Dorsolateral prefrontal cortex (tissue), 122 donors: ENCODE measurements at places on chromosomes 13 and 19. TPM values are rescaled to one million over a fixed set of nuclear protein-coding genes. Genes with fewer than 3 reads are reported as not detected.

GRCh38 chr19:45693106-45693788 lies 781 bp downstream of the QPCTL start:
- peak; percentile 79 for DNase-seq

GRCh38 chr13:50030315-50030714 lies 15.1 kb downstream of the KCNRG start:
- no peak for DNase-seq

DNA sequence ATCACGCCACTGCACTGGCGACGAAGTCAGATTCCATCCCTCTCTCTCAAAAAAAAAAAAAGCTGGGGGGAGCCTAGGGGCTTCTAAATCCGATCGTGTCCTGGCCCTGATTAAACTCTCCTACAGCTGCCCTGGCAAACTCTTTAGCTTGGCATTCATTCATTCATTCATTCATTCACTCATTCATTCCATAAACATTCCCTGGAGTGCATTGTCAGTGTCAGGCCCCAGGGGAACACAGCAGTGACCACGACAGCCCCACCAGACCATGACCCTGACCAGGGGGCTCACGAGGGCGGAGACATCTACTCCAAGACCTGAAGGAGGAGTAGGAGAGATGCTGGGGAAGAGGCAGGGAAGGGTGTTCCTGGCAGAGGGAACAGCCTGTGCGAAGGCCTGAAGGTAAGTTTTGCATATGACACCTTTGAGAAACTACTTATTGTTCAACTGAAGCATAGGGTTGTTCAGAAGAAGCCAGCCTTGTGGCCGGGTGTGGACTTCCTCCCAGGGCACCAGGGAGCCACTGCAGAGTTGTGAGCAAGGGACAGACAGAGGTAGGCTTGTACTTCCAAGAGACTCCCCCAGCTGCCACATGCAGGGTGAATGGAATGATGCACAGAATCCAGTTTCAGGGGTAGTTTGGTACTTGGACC lies 24.5 kb downstream of the CEACAM16 start:
- no peak for DNase-seq

DNA sequence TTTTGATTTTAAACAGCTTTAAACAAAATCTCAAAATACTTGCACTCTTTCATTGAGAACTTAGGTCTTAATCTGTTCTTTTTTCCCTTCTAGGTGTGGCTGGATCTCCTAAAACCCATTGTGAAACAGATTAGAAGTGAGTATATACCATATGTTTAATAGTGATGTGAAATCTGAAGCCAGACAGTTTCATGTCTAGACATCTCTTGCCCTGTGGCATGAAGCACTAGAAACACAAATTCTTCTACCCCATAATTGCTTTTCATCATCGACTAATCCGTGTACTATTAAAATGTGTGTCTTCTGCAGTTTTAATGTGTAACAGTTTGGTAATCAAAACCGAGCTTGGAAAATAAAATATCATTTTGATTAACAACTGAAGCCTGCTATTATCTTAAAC lies 188.2 kb upstream of the RNF113B start:
- no peak for DNase-seq

GRCh38 chr19:46736531-46737297 lies 9.1 kb upstream of the FKRP start:
- peak; percentile 42 for DNase-seq

- no peak for DNase-seq
Measured at GRCh38 chr13:36054041-36054440, 77.1 kb downstream of the DCLK1 start.

- DNase-seq, result no peak
Measured at GRCh38 chr13:97654236-97654635, 220.3 kb downstream of the RAP2A start.

- no peak for DNase-seq
Measured at GRCh38 chr19:46818812-46819211, 30.4 kb upstream of the SLC1A5 start.

DNA sequence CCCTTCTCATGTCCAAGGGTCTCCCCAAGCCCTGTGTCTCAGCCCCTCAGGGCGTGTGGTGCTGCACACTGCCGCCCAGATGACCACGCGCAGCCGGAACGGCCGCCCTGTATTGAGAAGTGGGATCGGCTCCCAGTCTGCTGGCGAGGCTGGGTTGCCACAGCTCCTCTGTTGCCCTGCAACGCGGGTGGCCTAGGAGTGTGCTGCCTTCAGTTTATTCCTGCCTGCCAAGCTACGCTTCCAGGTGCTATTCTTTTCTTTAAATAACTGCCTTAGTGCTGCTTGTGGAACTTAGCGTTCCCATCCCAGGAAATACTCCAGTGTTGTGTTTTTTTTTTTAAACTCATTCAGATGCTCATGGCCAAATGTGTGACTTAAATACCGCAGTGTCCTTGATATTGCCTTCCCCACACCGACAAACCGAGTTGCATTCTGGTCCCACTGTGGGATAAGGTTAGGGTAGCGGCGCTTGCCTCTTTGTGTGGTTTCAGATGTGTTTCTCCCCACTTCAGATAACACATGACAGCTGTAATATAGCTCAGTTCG lies 16.6 kb downstream of the ACTN4 start:
- DNase-seq, result peak; percentile 79

DNA sequence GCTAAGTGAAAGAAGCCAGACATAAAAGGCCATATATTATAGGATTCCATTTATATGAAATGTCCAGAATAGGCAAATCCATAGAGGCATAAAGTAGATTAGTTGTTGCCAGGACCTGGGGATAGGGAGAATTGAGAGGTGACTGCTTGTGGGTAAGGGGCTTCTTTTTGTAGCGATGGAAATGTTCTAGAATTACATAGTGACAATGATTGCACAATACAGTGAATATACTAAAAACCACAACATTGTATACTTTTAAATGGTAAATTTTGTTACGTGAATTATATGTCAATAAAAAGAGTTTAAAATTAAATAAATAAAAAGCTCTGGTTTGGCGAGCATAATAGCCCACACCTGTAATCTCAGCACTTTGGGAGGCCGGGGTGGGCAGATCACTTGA lies 486.8 kb downstream of the KLF12 start:
- DNase-seq, result no peak

GRCh38 chr13:30255696-30256095 lies 51.7 kb downstream of the KATNAL1 start:
- no peak for DNase-seq

LRRC63 gene
- 3.2 TPM for total RNA-seq

STARD13 gene
- 69.6 TPM for total RNA-seq

PINLYP gene
- 7.1 TPM for total RNA-seq

GDF15 gene
- 0.47 TPM for total RNA-seq

CKAP2 gene
- 11.9 TPM for total RNA-seq
